ENCODE measurements at places on chromosomes 2 and 18. TPM values are rescaled to one million over a fixed set of nuclear protein-coding genes. Genes with fewer than 3 reads are reported as not detected.

Gene ANO7
- 0.37 TPM for total RNA-seq

Gene RANBP2
- total RNA-seq, result 50.5 TPM

Gene CSRNP3
- 0.32 TPM for total RNA-seq

Gene POTEI
- total RNA-seq, result not detected

Gene CAPN14
- total RNA-seq, result 0.24 TPM

Gene GCFC2
- total RNA-seq, result 35.9 TPM

Gene NT5C1B
- total RNA-seq, result not detected

Gene CABLES1
- 101 TPM for total RNA-seq

Gene RESP18
- total RNA-seq, result not detected

Gene STK11IP
- total RNA-seq, result 14.7 TPM

Gene GKN2
- not detected for total RNA-seq

Gene ABCB11
- total RNA-seq, result 0.03 TPM

Gene SLC8A1
- 36.4 TPM for total RNA-seq

Gene MAP2
- total RNA-seq, result 2.5 TPM

Gene DSEL
- 1.4 TPM for total RNA-seq

Gene PLB1
- 7.4 TPM for total RNA-seq

Gene AQP12A
- not detected for total RNA-seq

Gene ASB18
- not detected for total RNA-seq

Gene RAMP1
- total RNA-seq, result not detected

Gene C2orf80
- total RNA-seq, result 0.45 TPM

Gene CASP10
- 4.6 TPM for total RNA-seq

Gene ZBTB14
- total RNA-seq, result 13.9 TPM

Gene PID1
- 0.95 TPM for total RNA-seq

Gene BABAM2
- 50.7 TPM for total RNA-seq

Gene FOXD4L1
- total RNA-seq, result not detected

Gene CACNB4
- 0.35 TPM for total RNA-seq

Gene SLC23A3
- 0.13 TPM for total RNA-seq

Gene RFTN2
- total RNA-seq, result 2.2 TPM

Gene TTR
- 0.18 TPM for total RNA-seq

Gene LYPD6
- 0.53 TPM for total RNA-seq

Gene SLC5A7
- not detected for total RNA-seq

Gene FAM237A
- not detected for total RNA-seq

All from SK-MEL-5 (cell line).